ENCODE measurements at places on chromosomes 4 and X.

DNA sequence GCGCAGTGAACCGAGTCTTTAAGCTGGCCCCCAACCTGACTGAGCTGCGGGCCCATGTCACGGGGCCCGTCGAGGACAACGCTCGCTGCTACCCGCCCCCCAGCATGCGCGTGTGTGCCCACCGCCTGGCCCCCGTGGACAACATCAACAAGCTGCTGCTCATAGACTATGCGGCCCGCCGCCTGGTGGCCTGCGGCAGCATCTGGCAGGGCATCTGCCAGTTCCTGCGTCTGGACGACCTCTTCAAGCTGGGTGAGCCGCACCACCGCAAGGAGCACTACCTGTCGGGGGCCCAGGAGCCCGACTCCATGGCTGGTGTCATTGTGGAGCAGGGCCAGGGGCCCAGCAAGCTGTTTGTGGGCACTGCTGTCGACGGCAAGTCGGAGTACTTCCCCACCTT, 2.2 kb downstream of the PLXNA3 start:
- no peak overlapping the region for H3K27ac ChIP-seq

DNA sequence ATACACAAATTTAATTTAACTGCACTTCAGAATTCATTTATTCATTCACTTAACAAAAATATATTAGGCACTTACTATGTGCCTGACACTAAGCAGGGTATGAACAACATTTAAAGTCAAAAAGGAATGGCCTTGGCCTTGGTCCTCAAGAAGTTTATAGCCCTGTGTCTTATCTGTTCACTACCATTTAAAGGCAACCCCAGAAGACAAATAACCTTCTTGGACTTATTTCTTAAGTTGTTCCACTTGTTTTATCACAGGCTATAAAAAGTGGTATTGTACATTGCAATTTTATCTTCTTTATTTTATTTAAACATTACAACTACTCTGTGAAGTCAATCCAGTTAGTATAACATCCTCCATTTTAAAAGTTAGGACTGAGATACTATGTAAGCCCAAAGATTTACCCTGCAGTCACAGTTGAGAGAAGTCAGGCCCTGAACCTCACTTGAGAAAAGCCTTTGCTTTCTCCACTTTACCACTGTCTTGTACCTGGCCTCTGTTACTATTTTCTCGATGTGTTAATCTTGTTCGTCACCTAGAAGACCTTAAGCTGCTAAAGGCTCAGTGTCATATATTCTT, 305.6 kb upstream of the DIPK2B start:
- no peak overlapping the region for H3K27ac ChIP-seq
- no peaks in the 10 kb centered on the region for H3K4me1 ChIP-seq
- H3K27me3 ChIP-seq: no peaks in the 10 kb centered on the region
- no peaks in the 10 kb centered on the region for H3K36me3 ChIP-seq

GRCh38 chr4:127448986-127449385, 183.8 kb upstream of the INTU start:
- no peak for DNase-seq
- no peaks in the 10 kb centered on the region for H3K27me3 ChIP-seq
- no peaks in the 10 kb centered on the region for H3K36me3 ChIP-seq
- no peaks in the 10 kb centered on the region for H3K4me1 ChIP-seq
- H3K4me3 ChIP-seq: no peak overlapping the region

DNA sequence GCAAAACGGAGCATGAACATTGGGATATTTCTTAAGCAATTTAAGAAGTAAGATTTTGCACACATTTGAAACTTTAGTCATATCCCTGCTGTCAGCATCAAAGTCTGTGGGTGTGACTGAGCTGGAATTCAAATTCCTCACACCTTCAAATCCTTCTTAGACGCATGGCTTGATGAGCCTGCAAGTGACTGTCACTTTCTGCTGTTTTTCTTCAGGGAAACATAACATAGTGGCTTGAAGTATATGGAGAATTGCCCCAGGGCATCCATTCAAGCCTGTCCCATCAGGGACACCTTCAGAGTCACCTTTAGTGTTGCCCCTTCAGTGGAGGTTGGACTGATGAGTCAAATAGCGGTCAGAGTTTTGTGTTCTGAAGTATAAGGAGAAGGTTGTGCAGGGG, 17.4 kb downstream of the FHDC1 start:
- H3K27me3 ChIP-seq: no peaks in the 10 kb centered on the region
- no peaks in the 10 kb centered on the region for H3K4me1 ChIP-seq
- no peak overlapping the region for H3K4me3 ChIP-seq
- no peaks in the 10 kb centered on the region for H3K36me3 ChIP-seq
- DNase-seq: no peak
- H3K27ac ChIP-seq: no peak overlapping the region

DNA sequence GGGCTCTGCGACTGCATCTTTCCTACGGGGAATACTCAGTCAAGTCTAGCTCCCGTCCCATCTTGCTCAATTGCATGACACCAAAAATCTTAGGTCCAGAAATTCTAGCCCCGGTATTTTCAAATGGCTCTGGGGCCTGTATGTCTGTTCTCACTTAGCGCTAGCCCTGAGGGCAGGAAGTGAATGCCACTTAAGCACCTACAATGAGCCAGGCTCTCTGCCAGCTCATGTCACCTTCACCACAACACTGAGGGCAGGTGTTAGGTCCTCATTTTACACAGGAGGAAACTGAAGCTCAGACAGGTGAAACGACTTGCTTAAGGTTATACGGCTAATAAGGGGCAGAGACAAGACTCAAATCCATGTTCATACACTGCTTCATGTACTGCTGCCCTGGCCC, 282.8 kb downstream of the PPP1R2C start:
- no peaks in the 10 kb centered on the region for H3K27me3 ChIP-seq
- no peak overlapping the region for H3K4me3 ChIP-seq
- no peaks in the 10 kb centered on the region for H3K4me1 ChIP-seq
- DNase-seq: no peak
- H3K36me3 ChIP-seq: no peaks in the 10 kb centered on the region

DNA sequence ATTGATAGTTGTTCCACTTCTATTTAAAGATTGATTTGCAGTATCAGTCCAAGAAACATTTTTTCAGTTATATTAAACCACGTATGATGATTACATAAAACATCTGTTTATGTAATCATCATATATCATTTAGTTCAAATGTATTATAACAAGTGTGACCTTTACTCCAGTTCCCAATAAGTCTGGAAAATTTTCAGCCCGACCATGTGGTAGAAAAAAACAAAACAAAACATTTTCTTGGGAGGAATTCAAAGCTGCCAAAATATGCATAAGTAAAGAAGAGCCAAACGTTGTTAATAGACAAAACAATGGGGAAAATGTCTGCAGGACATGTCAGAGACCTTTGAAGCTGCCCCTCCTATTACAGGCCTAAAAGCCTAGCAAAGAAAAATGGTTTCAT, 709.1 kb downstream of the FAT4 start:
- H3K36me3 ChIP-seq: no peaks in the 10 kb centered on the region
- H3K4me1 ChIP-seq: no peaks in the 10 kb centered on the region
- no peak overlapping the region for H3K4me3 ChIP-seq
- DNase-seq: no peak
- no peaks in the 10 kb centered on the region for H3K27me3 ChIP-seq
- H3K27ac ChIP-seq: no peak overlapping the region

DNA sequence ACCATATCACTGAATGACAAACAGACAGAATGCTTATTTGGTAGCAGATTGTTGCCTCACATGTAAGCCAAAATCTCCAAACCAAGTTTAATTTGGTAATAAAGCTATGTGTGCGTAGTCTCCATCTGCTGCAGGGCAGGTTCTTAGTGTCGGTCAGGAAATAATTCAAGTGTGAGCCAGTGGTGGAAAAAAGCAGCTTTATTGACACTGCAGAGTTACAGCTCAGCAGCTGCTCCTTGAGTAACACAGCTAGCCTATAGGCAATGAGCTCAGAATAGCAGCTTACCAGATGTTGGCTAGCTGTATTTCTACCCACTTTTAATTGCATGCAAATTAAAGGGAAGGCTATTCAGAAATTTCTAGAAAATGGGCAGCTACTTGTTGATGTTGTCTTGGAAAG, 757.8 kb upstream of the HS3ST1 start:
- H3K4me3 ChIP-seq: no peak overlapping the region
- H3K27me3 ChIP-seq: no peaks in the 10 kb centered on the region
- no peak for DNase-seq

- DNase-seq: no peak
- H3K4me1 ChIP-seq: no peaks in the 10 kb centered on the region
- no peaks in the 10 kb centered on the region for H3K27me3 ChIP-seq
- H3K27ac ChIP-seq: no peak overlapping the region
Observed at GRCh38 chrX:72554448-72555140, 18.0 kb downstream of the HDAC8 start.

- H3K4me1 ChIP-seq: no peaks in the 10 kb centered on the region
- DNase-seq: no peak
Observed at GRCh38 chr4:84852081-84852480, 114.4 kb downstream of the WDFY3 start.

DNA sequence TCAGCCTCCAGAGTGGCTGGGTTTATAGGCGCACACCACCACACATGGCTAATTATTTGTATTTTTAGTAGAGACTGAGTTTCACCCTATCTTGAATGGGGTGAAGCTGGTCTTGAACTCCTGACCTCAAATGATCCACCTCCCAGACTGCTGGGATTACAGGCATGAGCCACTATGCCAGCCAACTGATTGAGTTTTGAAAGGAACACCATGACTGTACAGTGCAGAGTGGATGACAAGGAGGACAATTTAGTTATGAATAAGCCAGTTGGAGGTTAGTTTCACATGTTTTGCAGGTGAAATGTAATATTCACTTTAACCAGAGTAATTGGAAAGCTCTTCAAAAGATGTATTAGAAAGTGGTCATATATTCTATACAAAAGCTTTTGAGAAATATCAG, 60.8 kb downstream of the PCDH18 start:
- no peaks in the 10 kb centered on the region for H3K36me3 ChIP-seq
- H3K27ac ChIP-seq: no peak overlapping the region
- H3K4me1 ChIP-seq: no peaks in the 10 kb centered on the region
- no peak for DNase-seq
- H3K27me3 ChIP-seq: no peaks in the 10 kb centered on the region

DNA sequence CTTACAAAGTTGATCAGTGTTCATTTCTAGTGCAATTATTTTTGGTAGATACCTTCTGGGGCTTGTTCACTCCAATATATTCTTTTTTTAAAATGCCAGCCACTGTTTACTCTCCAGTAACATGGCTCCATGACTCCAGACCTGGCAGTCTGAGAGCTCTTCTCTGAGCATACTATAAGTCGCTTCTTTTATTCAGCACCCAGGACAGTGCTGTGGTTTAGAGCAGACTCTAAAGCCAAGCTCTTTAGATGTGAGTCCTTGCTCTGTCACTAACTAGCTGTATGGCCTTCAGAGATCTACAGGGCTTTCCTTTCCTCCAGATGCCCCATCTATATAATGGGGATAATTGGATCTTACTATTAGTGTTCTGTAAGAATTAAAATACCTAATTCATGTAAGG, 200.2 kb upstream of the FAM241A start:
- H3K4me1 ChIP-seq: no peaks in the 10 kb centered on the region
- no peak overlapping the region for H3K4me3 ChIP-seq
- H3K27ac ChIP-seq: no peak overlapping the region
- H3K36me3 ChIP-seq: no peaks in the 10 kb centered on the region
- no peaks in the 10 kb centered on the region for H3K27me3 ChIP-seq

GRCh38 chr4:23717528-23718248, 172.2 kb downstream of the PPARGC1A start:
- H3K4me3 ChIP-seq: no peak overlapping the region
- DNase-seq: no peak
- H3K27me3 ChIP-seq: no peaks in the 10 kb centered on the region
- no peak overlapping the region for H3K27ac ChIP-seq
- H3K36me3 ChIP-seq: no peaks in the 10 kb centered on the region
- H3K4me1 ChIP-seq: no peaks in the 10 kb centered on the region

DNA sequence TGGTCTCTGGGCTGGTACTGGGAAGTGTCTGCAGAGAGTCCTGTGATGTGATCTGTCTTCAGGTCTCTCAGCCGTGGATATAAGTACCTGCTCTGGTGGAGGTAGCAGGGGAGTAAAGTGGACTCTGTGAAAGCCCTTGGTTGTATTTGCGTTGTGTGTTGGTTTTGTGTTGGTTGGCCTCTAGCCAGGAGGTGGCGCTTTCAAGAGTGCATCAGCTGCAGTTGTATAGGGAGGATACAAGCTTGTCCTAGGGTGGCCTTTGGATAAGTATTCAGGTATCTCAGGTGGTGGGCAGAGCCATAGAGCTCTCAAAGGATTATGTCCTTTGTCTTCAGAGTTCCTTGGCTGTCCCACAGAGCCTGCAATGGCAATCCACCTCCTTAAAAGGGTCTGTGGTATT, 111.6 kb downstream of the MAGEB17 start:
- DNase-seq: no peak
- no peaks in the 10 kb centered on the region for H3K27me3 ChIP-seq
- no peak overlapping the region for H3K27ac ChIP-seq

GRCh38 chr4:53921856-53922255, 142.5 kb downstream of the CHIC2 start:
- H3K4me3 ChIP-seq: no peak overlapping the region
- H3K27me3 ChIP-seq: no peaks in the 10 kb centered on the region
- no peaks in the 10 kb centered on the region for H3K4me1 ChIP-seq
- H3K36me3 ChIP-seq: no peaks in the 10 kb centered on the region
- no peak overlapping the region for H3K27ac ChIP-seq

DNA sequence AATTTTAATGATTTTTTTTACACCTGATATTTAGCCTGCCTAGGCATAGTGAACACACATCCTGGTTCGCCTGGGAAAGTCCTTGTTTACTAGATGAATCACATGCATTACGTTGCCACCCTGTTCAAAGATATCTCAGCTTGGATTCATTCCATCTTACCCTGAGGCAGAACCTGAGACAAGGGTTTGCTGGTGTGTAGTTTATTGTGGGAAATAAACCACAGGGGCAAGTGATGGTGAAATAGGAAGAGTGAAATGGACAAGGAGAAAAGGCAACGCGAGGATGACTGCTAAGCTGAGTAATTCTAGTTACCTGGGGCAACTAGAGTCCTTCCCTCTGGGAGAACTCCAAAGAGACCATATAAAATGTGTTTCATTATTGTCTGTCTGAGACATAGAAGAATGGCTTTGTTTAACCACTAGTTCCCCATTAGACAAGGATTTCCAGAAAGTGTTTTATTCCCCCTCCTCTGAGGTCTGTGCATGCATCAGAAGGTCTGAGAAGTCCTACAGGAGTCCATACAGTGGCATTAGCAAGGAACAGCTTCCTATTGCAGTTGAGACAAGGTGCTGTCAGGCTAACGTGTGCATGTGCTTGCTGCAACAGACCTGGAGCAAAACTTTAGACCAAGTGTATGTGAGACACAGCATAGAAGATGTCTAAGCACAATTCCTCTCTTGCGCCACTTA, 797.3 kb upstream of the FRG1 start:
- no peak overlapping the region for H3K4me3 ChIP-seq
- H3K4me1 ChIP-seq: no peaks in the 10 kb centered on the region
- no peaks in the 10 kb centered on the region for H3K36me3 ChIP-seq
- no peak for DNase-seq
- H3K27ac ChIP-seq: no peak overlapping the region

GRCh38 chr4:140515423-140515822, 8.5 kb upstream of the ELMOD2 start:
- no peaks in the 10 kb centered on the region for H3K36me3 ChIP-seq
- H3K27me3 ChIP-seq: no peaks in the 10 kb centered on the region
- H3K4me3 ChIP-seq: no peak overlapping the region
- H3K4me1 ChIP-seq: no peaks in the 10 kb centered on the region

GRCh38 chrX:106649523-106650428, 38.0 kb downstream of the RADX start:
- H3K36me3 ChIP-seq: no peaks in the 10 kb centered on the region
- no peak overlapping the region for H3K4me3 ChIP-seq
- H3K27me3 ChIP-seq: no peaks in the 10 kb centered on the region
